Osteocyte (in vitro differentiated cells): ENCODE measurements at places on chromosomes 5 and 9. TPM values are rescaled to one million over a fixed set of nuclear protein-coding genes. Genes with fewer than 3 reads are reported as not detected.

Gene SLC34A1
- total RNA-seq: not detected in 2 replicates

Gene AK8
- total RNA-seq: 0.91 and 2.1 TPM in 2 replicates

Gene LTC4S
- 1.1 and 2.4 TPM in 2 replicates for total RNA-seq

Gene SETX
- 53.6 and 54.4 TPM in 2 replicates for total RNA-seq

Gene TOR4A
- total RNA-seq: 1.2 and 1.9 TPM in 2 replicates

DNA sequence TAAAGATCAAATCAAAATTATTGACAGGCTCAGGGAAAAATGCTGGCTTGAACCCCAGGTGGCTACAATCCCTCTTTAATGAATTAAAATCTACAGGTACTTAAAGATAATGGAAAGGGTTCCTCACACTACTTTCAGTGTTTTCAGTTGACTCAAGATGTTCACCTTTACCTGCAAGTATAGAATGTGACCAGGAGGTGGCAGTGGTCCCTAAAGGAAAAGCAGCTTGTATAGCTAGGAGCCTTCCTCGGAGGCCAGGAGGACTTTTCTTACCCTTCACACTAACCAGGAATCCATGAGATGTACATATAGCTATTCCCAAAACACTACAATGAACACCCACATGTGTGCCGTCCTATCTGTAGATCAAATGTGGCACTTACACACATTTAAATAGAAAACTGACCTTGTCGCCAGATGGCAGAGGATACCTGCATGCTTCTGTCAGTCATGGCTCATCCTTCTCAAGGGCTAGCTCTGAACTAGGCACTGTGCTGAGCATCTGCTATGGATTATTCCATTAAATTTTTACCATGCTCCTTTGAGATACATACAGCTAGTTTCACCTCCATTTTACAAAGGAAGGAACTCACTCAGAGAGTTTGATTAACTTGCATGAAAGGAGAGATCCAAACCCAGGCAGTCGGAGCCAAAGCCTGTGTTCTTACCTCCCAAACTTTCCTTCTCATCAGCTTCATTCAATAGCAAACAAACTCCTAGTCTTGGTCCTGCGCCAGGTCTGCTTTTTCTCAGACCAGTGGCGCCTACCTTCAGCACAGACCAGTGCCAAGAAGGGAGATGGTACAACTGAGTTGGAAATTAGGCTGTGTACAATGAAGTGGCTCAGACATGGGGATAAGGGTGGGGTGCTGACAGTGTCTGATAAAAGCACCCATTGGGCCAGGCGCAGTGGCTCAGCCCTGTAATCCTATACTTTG is 24.5 kb downstream of the C9orf152 start:
- peaks cover 8% of the 10 kb centered on the region for H3K4me1 ChIP-seq
- H3K36me3 ChIP-seq: no peaks in the 10 kb centered on the region
- H3K27ac ChIP-seq: no peak overlapping the region
- peaks cover 3% of the 10 kb centered on the region for H3K27me3 ChIP-seq
- no peak overlapping the region for H3K4me3 ChIP-seq
- DNase-seq: no peak

- no peak overlapping the region for H3K27ac ChIP-seq
- H3K4me1 ChIP-seq: no peaks in the 10 kb centered on the region
- no peaks in the 10 kb centered on the region for H3K27me3 ChIP-seq
- no peaks in the 10 kb centered on the region for H3K36me3 ChIP-seq
These were observed 102.5 kb downstream of the OTULIN start for GRCh38 chr5:14767053-14767452.

- no peaks in the 10 kb centered on the region for H3K36me3 ChIP-seq
- peaks cover 95% of the 10 kb centered on the region for H3K27me3 ChIP-seq
- DNase-seq: no peak
- peaks cover 36% of the 10 kb centered on the region for H3K4me1 ChIP-seq
These were observed 189.7 kb downstream of the MEF2C start for GRCh38 chr5:88693071-88693932.

- peaks cover 16% of the 10 kb centered on the region for H3K4me1 ChIP-seq
- H3K36me3 ChIP-seq: no peaks in the 10 kb centered on the region
- DNase-seq: no peak
- no peak overlapping the region for H3K27ac ChIP-seq
- H3K27me3 ChIP-seq: peaks cover 3% of the 10 kb centered on the region
These were observed 392.2 kb upstream of the KLF4 start for GRCh38 chr9:107881626-107882300.

- no peak overlapping the region for H3K4me3 ChIP-seq
- no peak overlapping the region for H3K27ac ChIP-seq
- H3K36me3 ChIP-seq: no peaks in the 10 kb centered on the region
- peaks cover 13% of the 10 kb centered on the region for H3K27me3 ChIP-seq
These were observed 76.8 kb downstream of the TMEM167A start for GRCh38 chr5:83000428-83000827.

DNA sequence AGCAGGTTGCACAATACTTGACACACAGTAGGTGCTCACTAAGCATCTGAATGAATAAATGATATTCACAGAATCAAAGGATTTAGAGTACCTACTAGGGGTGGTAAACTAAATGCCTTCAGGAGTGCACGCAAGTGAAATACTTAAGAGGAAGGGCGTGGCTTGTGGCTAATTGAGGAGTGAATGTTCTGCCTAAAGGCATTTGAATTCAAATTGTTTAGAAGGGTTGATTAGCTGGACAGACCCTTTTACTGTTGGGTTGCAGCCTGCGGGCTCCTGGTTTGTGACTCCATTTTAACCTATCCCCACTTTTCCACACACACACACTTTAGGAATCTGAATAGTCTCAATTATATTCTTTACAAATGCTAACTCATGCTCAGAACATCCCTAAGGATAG is 63.1 kb downstream of the PPP2R2B start:
- H3K27ac ChIP-seq: no peak overlapping the region
- no peaks in the 10 kb centered on the region for H3K36me3 ChIP-seq
- no peaks in the 10 kb centered on the region for H3K27me3 ChIP-seq

- DNase-seq: no peak
- no peak overlapping the region for H3K27ac ChIP-seq
These were observed 255.7 kb downstream of the HCN1 start for GRCh38 chr5:45440466-45440865.

- no peak overlapping the region for H3K27ac ChIP-seq
- H3K4me3 ChIP-seq: no peak overlapping the region
- H3K27me3 ChIP-seq: peaks cover 38% of the 10 kb centered on the region
- no peaks in the 10 kb centered on the region for H3K36me3 ChIP-seq
- H3K4me1 ChIP-seq: peaks cover 2% of the 10 kb centered on the region
These were observed 18.5 kb upstream of the TCERG1 start for GRCh38 chr5:146428658-146429057.

- no peak overlapping the region for H3K4me3 ChIP-seq
- no peak overlapping the region for H3K27ac ChIP-seq
- no peaks in the 10 kb centered on the region for H3K36me3 ChIP-seq
- H3K27me3 ChIP-seq: no peaks in the 10 kb centered on the region
- DNase-seq: no peak
These were observed 29.1 kb downstream of the KCNIP1 start for GRCh38 chr5:170532935-170533334.

- no peak for DNase-seq
- H3K27ac ChIP-seq: no peak overlapping the region
- no peaks in the 10 kb centered on the region for H3K36me3 ChIP-seq
- H3K27me3 ChIP-seq: no peaks in the 10 kb centered on the region
These were observed 1381.8 kb downstream of the EFNA5 start for GRCh38 chr5:106288979-106289378.

DNA sequence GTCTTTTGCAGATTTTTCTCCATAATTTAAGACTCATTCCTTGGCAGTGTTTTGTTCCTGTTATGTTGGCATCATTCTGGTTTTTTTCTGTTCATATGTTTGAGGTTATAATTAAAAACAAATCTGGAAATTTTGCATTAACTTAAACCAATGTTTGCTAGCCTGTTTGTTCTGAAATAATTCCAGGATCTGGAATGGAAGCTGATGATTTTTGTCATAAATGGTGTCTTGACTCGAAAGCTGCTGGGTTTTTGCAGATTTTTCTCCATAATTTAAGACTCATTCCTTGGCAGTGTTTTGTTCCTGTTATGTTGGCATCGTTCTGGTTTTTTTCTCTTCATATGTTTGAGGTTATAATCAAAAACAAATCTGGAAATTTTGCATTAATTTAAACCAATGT is 318.7 kb upstream of the IRX4 start:
- no peaks in the 10 kb centered on the region for H3K4me1 ChIP-seq
- H3K27ac ChIP-seq: no peak overlapping the region
- no peaks in the 10 kb centered on the region for H3K36me3 ChIP-seq
- no peak for DNase-seq
- H3K4me3 ChIP-seq: no peak overlapping the region

- no peak for DNase-seq
- peaks cover 21% of the 10 kb centered on the region for H3K36me3 ChIP-seq
- no peaks in the 10 kb centered on the region for H3K27me3 ChIP-seq
- H3K27ac ChIP-seq: peak overlapping the region; percentile 54
These were observed 14.5 kb downstream of the GSN start for GRCh38 chr9:121282277-121283079.

GRCh38 chr5:103510851-103511553 is 51.6 kb downstream of the NUDT12 start:
- H3K4me1 ChIP-seq: peaks cover 29% of the 10 kb centered on the region
- H3K4me3 ChIP-seq: no peak overlapping the region

- no peak overlapping the region for H3K4me3 ChIP-seq
- H3K27ac ChIP-seq: no peak overlapping the region
- peaks cover 4% of the 10 kb centered on the region for H3K27me3 ChIP-seq
- no peak for DNase-seq
These were observed 21.8 kb upstream of the NINJ1 start for GRCh38 chr9:93155716-93156474.

GRCh38 chr9:133354766-133355165 is 1.5 kb downstream of the SURF1 start:
- peak overlapping the region; percentile 85 for H3K4me3 ChIP-seq
- no peak overlapping the region for H3K27ac ChIP-seq
- no peaks in the 10 kb centered on the region for H3K27me3 ChIP-seq
- no peak for DNase-seq
- peaks cover 26% of the 10 kb centered on the region for H3K36me3 ChIP-seq

DNA sequence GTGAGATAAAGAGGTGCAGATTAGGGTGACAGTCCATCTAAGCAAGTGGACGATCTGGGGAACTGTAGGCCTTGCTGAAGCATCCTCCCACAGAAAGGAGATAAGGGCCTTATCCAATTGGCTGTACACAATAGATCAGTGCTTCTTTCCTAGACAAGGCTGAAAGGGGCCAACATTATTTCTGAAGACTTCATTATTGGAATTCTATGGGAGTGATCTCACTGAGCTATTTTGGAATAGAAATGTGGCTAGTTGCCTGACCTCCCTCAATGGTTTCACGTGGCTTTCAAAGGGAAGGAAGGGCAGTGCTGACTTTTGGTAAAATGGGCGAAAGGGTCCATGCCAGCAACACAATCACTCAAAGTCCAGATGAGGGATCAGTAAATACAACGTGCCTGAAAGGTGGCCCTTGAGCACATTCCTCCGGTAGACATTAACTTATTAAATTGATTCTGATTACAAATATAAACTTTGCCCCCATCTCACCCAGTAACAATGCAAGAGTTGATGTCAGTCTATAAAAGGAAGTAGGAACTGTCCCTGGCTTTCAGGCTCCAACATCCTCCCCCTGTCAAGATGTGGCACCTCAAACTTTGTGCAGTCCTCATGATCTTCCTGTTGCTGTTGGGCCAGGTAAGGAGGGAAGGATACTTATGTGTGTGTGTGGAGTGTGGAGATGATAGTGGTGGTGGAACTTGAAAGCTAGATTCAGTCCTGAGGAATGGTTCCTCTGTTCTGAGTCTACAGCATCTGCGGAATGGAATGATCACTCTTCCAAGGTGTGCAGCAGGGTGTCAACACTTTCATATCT is at the start of gene LEAP2:
LEAP2 (plus strand) TSS at position 550 of the 811 bp plus-strand sequence; CDS start at position 577, 27 bp downstream.
- H3K4me1 ChIP-seq: peaks cover 3% of the 10 kb centered on the region
- H3K27me3 ChIP-seq: no peaks in the 10 kb centered on the region
- peaks cover 28% of the 10 kb centered on the region for H3K36me3 ChIP-seq
- peak within 1 kb of the TSS; percentile 21 for H3K27ac ChIP-seq

- H3K4me1 ChIP-seq: peaks cover 33% of the 10 kb centered on the region
- no peaks in the 10 kb centered on the region for H3K27me3 ChIP-seq
- H3K36me3 ChIP-seq: peaks cover 39% of the 10 kb centered on the region
- no peak for DNase-seq
- no peak overlapping the region for H3K4me3 ChIP-seq
- H3K27ac ChIP-seq: peak overlapping the region; percentile 63
These were observed 37.4 kb downstream of the LHFPL2 start for GRCh38 chr5:78611126-78611605.

GRCh38 chr9:138076650-138077009 is 199.0 kb downstream of the CACNA1B start:
- DNase-seq: peak; percentile 57
- no peaks in the 10 kb centered on the region for H3K27me3 ChIP-seq
- peaks cover 3% of the 10 kb centered on the region for H3K36me3 ChIP-seq
- no peaks in the 10 kb centered on the region for H3K4me1 ChIP-seq
- no peak overlapping the region for H3K4me3 ChIP-seq

DNA sequence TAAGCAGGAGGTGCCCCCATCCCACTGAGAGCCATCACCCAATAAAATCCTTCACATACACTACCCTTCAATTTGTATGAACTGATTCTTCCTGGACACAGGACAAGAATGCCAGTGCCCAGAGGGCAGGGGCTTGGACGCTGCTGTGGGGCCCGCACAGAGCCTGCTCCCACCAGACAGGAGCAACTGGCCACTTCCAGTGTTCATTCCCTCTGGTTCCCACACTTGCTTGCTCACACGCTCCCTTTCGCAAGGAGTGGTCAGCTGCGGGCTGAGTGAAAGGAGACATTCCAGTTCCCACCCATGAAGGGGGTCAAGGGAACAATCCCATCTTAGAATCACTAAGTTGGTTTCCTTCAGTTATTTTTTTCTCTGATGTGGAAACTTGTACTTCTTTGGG is 314.5 kb upstream of the ACO1 start:
- no peak for DNase-seq
- no peak overlapping the region for H3K27ac ChIP-seq
- H3K36me3 ChIP-seq: no peaks in the 10 kb centered on the region
- H3K4me1 ChIP-seq: no peaks in the 10 kb centered on the region
- no peak overlapping the region for H3K4me3 ChIP-seq
- H3K27me3 ChIP-seq: peaks cover 3% of the 10 kb centered on the region

DNA sequence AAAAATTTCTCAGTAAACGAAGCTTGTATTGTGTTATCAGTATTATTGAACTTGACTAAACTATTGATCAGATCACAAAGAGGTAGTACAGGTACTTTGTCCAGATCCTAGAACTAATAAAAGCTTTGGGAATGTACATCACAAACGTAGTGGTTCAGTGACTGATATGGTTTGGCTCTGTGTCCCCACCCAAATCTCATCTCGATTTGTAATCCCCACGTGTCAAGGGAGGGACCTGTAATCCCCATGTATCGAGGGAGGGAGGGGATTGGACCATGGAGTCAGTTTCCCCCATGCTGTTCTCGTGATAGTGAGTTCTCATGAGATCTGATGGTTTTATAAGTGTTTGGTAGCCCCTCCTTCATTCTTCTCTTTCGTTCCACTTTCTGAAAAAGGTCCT is 100.9 kb downstream of the ARRDC3 start:
- no peak overlapping the region for H3K4me3 ChIP-seq
- H3K27ac ChIP-seq: no peak overlapping the region
- peaks cover 4% of the 10 kb centered on the region for H3K36me3 ChIP-seq
- H3K4me1 ChIP-seq: peaks cover 28% of the 10 kb centered on the region

DNA sequence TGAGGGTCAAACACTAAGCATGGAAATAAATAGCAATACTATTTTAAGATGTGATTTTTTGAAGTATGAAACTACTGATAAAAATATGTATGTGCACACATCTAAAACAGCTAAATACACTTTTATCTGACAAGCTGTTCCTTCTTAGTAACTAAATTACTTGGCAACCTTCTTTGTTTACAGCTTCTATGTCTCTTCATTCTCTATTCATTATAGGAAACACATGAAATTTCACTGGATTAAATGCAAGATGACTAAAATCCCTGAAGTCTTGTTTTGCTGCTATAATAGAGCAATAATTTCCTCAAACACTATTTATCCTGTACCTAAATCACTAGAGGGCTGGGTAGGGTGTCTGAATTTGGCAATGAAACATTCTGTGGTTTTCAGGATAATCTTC is 11.7 kb downstream of the RICTOR start:
- H3K4me1 ChIP-seq: peaks cover 32% of the 10 kb centered on the region
- peaks cover 12% of the 10 kb centered on the region for H3K36me3 ChIP-seq
- no peak for DNase-seq
